Anterior cingulate cortex (tissue), 58 donors: ENCODE measurements at places on chromosomes 6 and 20.

- no peak for DNase-seq
Measured at GRCh38 chr6:43677759-43678158, 9.8 kb downstream of the MRPS18A start.

- no peak for DNase-seq
Measured at GRCh38 chr6:82840571-82840970, 225.1 kb downstream of the UBE3D start.

GRCh38 chr6:63864671-63865318 is 229.2 kb downstream of the PHF3 start:
- no peak for DNase-seq

DNA sequence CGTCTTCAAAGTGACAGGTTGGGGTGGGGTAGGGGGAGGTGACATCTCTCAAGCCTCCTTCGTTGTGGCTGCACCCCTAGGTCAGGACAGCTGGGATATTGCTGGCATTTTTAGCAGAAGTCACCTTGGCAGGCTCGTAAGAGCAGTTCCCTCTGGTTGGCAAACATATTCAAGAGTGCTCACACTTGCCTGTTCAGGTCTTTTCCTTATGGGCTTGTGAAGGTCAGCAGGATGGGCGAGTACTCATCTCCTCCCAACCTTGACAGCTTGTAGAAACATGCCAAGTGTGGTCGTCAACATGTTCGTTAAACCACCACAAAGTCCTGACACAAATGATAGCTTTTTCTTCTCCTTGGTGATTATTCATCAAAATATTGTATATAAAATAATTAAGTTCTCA is 113.6 kb downstream of the HDGFL1 start:
- no peak for DNase-seq

DNA sequence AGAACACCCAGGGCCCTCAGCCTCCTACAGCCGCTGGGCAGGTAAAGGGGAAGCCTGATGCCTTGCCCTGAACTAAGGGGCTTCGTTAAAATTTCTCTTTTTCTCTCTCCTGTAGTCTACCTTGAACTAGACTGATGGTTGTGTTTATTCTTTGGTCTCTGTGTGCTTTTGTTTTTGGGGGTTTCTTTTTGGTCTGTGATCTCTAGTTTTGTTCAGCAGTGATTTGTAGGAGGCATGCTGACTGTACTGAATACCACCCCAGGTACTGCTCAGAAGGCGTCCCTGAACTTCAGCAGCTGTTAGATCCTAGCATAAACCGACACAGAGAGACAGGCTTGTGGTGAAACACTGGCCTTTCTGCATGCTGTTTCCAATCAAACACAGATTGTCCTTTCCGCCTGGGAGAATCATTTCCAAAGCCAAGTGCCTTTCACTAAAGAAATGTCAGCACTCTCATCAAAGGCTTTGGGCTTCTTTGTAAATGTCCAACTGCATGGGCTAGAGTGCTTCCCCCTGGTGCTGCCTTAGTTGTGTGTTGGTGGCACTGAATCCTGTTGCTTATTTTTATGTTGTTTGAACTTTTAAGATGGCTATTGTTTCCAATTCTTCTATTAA is 364.7 kb upstream of the SASH1 start:
- DNase-seq = no peak

- DNase-seq = no peak
Measured at GRCh38 chr20:16877053-16877554, 128.9 kb downstream of the OTOR start.

DNA sequence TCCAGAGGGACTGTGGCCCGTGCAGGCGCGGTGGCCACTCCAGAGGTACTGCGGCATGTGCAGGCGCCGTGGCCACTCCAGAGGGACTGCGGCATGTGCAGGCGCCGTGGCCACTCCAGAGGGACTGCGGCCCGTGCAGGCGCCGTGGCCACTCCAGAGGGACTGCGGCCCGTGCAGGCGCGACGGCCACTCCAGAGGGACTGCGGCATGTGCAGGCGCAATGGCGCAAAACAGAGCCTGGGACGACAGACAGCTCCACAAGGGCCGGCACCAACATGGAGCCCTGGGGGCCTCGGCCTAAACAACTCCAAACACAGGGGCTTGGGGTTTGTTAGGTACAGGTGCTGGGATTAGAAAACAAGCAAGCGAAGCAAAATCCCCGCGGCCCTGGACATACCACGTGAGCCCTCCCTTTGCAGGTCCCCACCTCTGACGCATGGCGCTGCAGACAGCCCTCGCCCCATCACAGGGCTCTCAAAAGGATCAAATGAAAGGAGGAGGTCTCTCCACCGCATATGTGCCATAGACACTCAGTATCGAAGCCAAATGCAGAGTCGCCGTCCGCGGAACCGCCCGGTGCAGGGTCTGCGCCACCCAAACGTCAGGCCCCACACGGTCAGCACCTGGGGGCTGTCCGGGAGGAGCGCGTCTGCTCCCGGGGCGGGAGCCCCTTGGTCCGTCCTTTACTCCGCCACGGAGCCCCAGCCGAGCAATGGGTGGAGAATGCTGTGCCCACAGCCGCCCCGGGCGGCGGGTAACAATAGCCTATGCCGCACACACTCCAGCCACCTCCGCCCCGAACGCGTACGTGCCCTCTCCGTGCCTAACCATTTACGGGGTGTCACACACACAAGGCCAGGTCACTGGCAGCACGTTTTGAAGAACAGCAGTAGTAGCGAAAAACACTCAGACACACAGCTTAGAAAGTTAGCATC is 85.7 kb downstream of the TAF4 start:
- no peak for DNase-seq

- no peak for DNase-seq
Measured at GRCh38 chr6:46684771-46685170, 2.9 kb upstream of the TDRD6 start.

DNA sequence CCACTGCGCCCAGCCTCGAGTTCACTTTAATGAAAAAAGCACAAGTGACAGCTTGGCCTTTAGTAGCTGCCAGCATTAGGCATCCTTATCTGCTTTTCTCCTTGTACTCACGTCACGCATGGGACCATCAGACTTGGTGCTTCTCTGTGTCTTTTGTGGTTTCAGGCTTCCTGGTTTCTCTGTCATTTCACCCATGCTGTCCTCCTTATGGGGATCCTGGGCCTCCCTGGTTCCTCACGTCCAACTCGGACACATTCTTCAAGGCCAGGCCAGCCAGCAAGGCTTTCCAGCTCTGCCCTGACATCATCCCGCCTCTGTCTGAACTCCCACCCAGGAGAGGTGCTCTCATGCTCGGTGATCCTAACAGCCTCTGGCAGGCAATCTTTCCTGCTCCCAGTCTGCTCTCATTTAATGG is 83.2 kb downstream of the TIAM2 start:
- DNase-seq = no peak

- DNase-seq = no peak
Measured at GRCh38 chr6:81126150-81126549, 626.3 kb downstream of the TENT5A start.

GRCh38 chr20:432677-433299 is 24.7 kb downstream of the RBCK1 start:
- DNase-seq = no peak

GRCh38 chr6:47879015-47879414 is 97.2 kb downstream of the OPN5 start:
- no peak for DNase-seq

DNA sequence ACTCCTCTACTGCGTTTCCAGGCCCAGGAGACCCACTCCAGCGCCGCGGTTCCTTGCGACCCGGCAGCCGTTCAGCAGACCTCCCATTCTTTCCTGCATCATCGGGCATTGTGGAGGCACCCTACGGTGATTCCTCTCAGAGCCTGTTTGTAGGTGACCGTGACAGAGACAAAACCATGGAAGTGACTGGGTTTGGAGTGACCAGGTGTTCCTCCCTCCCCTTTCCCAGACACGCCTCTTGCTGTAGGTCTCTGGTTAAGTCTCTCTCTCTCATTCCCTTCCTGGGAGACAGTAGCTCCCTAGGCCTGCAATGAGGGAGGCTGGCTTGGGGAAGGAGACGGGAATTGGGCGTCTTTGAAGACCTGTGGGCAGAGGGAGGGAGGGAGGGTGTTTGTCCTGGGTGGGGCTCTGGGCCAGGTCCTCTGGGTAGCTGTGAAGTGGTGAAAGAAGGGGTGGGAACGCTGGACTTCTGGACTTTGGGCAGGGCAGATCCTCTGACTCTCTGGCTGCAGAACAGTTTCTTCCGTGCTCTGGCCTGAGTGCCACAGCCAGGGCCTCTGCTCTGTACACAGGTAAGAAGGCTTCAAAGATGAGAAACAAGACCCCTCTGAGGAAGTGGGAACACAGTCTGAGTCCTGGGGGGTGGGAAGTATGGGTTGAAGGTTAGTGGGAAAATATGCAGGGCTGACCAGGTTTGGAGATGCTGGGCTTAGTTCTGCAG is 763 bp downstream of the KLC4 start:
- no peak for DNase-seq

- peak; percentile 20 for DNase-seq
Measured at GRCh38 chr20:23362392-23363256, 642 bp downstream of the GZF1 start.

DNA sequence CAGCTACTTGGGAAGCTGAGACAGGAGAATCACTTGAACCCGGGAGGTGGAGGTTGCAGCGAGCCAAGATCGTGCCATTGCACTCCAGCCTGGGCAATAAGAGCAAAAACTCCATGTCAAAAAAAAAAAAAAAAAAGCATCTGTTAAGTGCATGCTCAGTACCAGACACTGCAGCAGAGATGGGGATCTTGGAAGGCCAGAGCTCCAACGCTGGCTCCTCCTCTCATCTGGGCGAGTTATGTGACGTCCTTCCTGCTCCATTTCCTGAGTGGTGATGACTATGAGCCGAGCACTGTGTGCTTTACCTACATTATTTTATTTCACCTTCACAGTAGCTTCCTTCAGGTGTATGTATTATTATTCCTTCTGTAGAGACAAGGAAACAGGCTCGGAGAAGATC is 38.5 kb upstream of the CDH22 start:
- no peak for DNase-seq

GRCh38 chr6:150327117-150327774 is 41.6 kb upstream of the IYD start:
- DNase-seq = no peak

GRCh38 chr6:87925373-87926060 is 122.1 kb upstream of the SPACA1 start:
- no peak for DNase-seq

- no peak for DNase-seq
Measured at GRCh38 chr6:155504848-155505607, 49.4 kb upstream of the NOX3 start.

DNA sequence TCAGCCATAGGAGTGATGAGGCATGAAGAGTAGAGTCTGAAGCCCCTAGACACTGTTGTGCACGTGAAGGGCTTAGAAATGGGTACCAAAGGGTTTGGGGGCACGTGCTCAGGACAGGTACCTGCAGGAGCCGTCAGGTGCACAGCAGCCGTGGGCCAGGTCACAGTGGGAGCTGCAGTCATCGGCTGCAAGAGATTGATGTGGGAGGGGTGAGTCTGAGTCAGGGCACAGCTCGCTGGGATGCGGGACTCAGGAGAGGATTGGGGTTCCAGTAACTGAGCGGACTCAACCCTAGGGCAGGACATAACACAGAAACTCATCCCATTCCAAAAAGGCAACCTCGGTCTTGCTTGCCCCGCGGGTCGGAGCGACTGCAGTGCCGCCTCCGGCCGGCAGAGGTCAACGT is 1.1 kb downstream of the DLK2 start:
- peak; percentile 76 for DNase-seq

- DNase-seq = no peak
Measured at GRCh38 chr6:105235155-105235554, 55.3 kb upstream of the POPDC3 start.

DNA sequence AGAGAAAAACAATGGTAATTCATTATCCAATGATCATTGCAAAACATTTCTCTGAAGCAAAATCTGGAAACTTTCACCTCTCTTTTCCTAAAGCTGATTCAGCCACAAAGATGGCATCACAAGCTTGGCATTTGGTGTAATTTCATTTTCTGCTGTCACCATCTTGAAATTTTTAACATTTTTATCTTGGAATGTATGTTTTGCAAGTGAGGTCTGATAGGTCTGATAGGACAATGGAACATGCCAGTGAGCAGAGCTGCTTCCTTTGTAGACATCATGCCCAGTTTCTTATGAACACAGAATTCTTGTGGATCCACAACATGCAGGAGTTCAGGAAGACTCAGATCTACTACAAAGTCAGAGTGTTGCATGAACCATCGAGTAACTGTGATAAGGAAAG is 969.6 kb downstream of the EYS start:
- DNase-seq = no peak

- no peak for DNase-seq
Measured at GRCh38 chr6:39812853-39813533, 20.8 kb downstream of the DAAM2 start.

DNA sequence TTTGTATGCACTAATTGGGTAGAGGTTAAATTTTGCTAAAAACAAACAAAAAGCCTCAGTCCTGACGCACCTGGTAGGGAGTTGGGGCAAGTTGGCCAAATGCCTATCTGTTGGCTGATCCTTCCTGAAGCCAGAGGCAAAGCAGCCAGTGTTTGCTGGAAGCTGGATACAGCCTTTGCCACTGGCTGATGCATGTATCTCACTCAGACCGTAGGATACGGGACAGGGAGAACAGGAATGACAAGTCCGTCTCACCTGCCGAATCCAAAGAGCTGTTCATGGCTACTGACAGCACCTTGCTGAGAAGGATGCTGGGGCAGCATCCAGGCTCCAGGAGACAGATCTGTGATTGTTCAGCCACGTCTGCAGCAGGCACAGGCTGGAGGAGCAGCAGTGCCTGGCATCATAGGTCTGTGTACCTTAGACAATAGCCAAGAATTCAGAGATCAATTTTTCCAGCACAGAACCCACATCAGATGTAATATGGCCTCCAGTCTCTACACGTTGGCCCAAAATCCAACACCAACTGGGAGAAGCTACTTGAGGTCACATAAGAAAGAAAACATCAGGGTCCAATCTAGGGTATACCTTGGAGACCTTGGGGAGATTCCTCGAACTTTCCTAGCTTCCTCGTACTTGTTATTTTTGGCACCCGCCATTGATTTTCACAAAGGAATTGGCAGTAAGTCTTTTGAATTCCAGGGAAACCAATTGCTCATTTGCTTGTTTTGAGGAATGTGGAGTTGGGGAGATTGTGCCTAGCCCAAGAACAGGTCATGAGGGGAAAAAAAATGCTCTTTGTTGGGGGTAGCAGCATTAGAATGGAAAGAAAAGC is 108.5 kb upstream of the ARMC2 start:
- DNase-seq = no peak

- DNase-seq = no peak
Measured at GRCh38 chr6:55447891-55448290, 120.6 kb downstream of the GFRAL start.

- DNase-seq = no peak
Measured at GRCh38 chr6:49636713-49637349, at the start of gene RHAG. Gene RHAG, minus strand, starts transcription at chr6:49636839. Its CDS starts 27 bp downstream, at chr6:49636812.

- DNase-seq = no peak
Measured at GRCh38 chr6:138560130-138560860, 61.0 kb upstream of the NHSL1 start.
